Endothelial cell of umbilical vein (primary cell): ENCODE measurements at places on chromosomes 6 and 20.

DNA sequence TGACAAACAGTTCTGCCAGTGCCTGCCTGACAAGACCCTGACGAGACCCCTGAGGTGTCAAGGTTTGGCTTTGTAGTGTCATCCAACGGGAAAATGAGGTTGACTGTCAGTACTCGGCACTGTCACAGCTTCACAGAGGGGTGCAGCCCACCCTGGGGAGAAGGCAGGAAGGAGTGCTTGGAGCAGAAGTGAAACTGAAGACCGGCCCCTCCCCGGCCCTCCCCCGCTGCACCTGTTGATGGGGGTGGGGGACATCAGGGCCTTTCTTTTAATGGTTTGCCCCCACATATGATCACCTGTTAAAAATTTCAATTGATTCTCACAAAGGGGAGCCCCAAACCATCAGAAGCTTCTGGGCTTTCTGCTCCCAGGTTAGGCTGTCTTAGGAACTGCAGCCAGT is 6.8 kb downstream of the PMEPA1 start:
- no peak for DNase-seq

DNA sequence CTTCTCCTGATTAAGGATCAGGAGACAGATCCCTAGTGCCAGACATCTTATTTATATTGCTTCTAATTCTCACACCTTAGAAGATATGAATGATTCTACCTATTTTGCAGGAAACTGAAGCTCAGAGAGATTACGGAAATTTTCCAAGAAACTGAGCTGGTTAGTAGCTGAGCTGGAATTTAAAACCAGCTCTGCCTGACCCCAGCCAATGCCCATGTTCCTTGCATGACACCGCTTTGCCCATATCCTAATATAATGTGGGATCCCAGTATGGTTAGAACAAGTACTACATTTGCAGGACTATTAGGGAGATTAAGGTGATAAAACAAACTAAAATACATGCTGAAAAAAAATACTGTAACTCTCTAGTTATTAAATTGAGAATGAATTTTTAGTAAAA is 1.9 kb downstream of the TMEM30A start:
- peak; percentile 34 for DNase-seq

DNA sequence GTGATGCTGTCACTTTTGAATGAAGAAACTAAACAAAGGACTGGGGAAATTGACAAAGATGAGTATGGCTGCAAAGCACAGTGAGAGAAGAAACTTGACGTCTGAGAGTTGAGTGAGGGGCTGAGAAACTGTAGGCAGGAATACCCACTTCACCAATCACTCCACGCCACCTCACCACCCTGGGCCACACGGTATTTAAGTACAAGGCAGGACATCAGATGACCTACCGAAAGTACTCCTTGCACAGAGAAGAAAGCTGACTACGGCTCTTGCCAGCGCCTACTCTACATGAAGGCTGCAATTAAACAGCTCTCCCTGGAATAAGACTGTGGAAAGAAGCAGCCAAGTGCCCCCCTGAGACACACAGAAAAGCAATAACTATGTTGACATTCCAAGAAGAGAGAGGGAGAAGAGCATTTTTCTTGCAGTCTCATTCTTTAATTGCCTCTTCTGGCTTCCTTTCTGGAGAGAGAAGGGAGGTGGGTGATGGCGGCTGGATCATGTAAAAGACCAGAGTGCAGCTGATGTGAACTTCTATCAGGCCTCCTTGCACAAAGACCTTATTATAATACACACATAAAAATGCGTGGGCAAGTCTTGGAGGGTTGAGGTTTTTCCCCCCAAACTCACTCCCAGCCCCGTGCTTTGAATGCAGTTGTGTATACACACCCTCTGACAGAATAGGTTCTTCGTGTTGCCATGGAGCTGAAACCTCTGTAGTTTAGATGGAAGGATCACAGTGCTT is 44.6 kb downstream of the HIVEP2 start:
- DNase-seq: no peak

GRCh38 chr6:108946695-108947094 is 98.5 kb downstream of the ARMC2 start:
- DNase-seq: no peak

GRCh38 chr20:49850463-49851230 is 38.0 kb downstream of the SLC9A8 start:
- DNase-seq: no peak

DNA sequence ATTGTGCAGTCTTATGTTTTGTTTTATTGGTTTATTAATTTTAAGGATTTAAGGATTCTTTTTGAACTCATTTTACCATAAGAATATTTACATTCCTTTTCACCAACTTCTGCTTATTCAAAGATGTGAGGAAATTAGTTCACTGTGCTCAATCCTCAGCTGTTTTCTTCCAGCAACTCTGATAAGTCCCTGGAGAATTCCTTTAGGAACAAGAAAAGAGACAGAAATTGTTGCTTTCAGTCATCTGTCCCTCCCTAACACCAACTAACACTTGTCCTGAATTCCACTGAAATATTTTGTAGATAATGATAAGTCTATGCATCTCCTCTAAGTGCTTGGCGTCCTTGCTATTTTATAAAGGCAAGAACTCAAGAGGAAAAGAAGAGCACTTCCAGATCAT is 334.8 kb upstream of the MARCKS start:
- DNase-seq: no peak
